Sciatic nerve (tissue), 2 donors: ENCODE measurements at places on chromosomes 2 and 18. TPM values are rescaled to one million over a fixed set of nuclear protein-coding genes. Genes with fewer than 3 reads are reported as not detected.

The ARMC9 gene
- 15.4 TPM for total RNA-seq

The CFC1 gene
- not detected for total RNA-seq

The TMEM178A gene
- 6.6 TPM for total RNA-seq

The COL6A3 gene
- total RNA-seq = 198 TPM

The GPR45 gene
- total RNA-seq = not detected

The DOK6 gene
- total RNA-seq = 14.1 TPM

The CXCR1 gene
- 4.9 TPM for total RNA-seq

The KCNE4 gene
- total RNA-seq = 7.3 TPM

The LIMS3 gene
- 3.7 TPM for total RNA-seq

The PRKAG3 gene
- 0.49 TPM for total RNA-seq

The NDC80 gene
- total RNA-seq = 1.3 TPM

The DLX1 gene
- 0.94 TPM for total RNA-seq

The CCDC141 gene
- total RNA-seq = 12.3 TPM

The KCNK3 gene
- total RNA-seq = 0.53 TPM
